ENCODE measurements at places on chromosomes 4 and X. TPM values are rescaled to one million over a fixed set of nuclear protein-coding genes. Genes with fewer than 3 reads are reported as not detected.

GRCh38 chr4:120841580-120841979, 80.9 kb downstream of the PRDM5 start:
- no peak for ATAC-seq

GRCh38 chr4:55050418-55050950, 74.9 kb downstream of the KDR start:
- no peak for ATAC-seq

DNA sequence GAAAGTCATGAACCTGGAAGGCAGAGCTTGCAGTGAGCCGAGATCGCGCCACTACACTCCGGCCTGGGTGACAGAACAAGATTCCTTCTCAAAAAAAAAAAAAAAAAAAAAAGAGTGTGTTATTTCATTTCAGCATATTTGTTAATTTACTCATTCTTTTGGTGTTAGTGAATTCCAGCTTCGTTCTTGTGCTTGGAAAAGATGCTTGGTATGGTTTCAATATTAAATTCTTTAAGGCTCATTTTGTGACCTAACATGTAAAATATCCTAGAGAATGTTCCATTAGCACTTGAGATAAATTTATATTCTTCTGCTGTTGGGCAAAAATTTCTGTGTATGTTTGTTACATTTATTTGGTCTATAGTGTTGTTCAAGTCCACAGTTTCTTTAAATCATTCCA, 66.8 kb downstream of the SPIN3 start:
- ATAC-seq = no peak

DNA sequence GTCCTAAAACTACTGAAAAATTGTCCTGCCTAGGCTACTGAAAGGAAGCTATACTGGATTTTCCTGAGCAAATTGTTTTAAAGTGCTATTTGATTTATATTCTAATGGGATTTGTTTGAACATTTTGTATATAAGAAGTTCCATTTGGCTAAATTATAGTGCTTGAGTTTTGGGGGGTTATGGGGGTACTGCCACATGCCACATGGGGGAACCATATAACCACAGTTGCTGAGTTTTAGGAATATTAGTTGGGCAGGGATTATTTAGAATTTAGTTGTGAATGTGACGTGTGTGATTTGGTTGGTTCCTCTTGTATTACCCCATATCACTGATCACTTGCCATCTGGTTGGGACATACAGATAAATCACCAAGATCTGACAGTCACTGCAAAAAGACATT, 224.5 kb upstream of the TAPT1 start:
- no peak for ATAC-seq

GRCh38 chr4:179605196-179605595, 2163.0 kb upstream of the AGA start:
- ATAC-seq = no peak

- no peak for ATAC-seq
Observed at GRCh38 chr4:26020881-26021280, 106.9 kb downstream of the SMIM20 start.

GRCh38 chr4:4267981-4268380, 20.0 kb upstream of the TMEM128 start:
- ATAC-seq = no peak

Gene TBC1D1
- 279 TPM for total RNA-seq

Data from gastroesophageal sphincter (tissue), 4 donors.